ENCODE measurements at places on chromosomes 12 and 14.

DNA sequence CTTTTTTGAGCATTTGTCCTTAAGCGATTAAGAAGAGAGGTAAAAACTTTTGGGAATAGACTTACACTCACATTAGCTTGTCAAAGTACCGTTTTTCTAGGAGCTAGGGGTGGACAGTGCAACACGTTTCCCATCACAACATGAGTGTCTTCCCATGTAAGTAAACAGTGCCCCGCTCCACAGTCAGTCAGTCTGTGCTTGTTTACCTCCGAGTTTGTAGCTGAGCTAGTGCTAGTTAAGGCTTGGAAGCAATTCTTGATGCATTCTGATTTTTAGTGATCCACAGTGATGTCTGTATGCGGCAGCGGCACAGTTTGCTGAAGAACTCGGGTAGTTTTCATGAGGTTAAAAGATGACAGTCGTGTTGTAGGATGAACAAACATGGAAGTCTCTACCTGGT, 941 bp downstream of the ZDHHC17 start:
- no peak for DNase-seq

- DNase-seq: no peak
Measured at GRCh38 chr14:54309615-54310014, 87.2 kb upstream of the CDKN3 start.

- no peak for DNase-seq
Measured at GRCh38 chr12:91009319-91009950, 4.7 kb upstream of the EPYC start.

DNA sequence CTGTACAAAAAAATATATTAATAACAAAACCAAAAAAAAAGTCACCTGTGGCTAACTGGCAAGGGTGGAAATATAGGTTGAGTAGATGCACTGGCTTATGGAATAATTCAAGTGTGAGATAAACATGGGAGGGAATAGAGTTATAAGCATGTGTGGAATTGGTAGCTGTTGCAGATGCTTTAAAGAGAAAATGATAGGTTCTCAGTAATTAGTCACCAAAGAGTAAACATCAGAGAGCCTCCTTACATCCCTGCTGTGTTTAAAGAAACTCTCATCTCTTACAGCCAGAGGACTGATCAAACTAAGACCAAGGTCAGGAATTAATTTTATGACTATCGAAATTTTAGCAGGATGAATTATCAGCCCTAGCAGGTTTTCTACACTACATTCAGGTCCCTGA, 70.5 kb downstream of the EGLN3 start:
- DNase-seq: no peak

GRCh38 chr14:92292673-92293072, 30.3 kb upstream of the SLC24A4 start:
- DNase-seq: no peak

- peak; percentile 45 for DNase-seq
Measured at GRCh38 chr12:113221997-113222729, 899 bp downstream of the TPCN1 start.

DNA sequence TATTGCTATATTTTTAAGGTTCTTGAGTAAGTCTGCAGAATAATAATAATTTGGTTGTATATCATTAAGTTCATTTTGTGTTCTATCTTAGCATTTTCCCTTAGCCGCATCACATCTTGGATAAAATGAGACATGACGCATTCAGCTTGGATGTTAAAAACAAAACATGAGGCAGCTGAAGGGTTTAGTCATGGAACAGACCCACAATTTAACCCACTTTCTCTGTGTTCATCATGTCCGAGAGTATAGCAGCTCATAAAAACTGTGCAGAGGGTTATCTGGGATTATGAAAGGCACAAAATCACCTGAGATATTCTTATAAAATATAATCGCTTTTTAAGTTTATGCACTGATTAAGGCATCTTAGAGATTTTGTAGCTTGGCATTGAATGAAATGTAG, 219.3 kb downstream of the TRHDE start:
- no peak for DNase-seq

DNA sequence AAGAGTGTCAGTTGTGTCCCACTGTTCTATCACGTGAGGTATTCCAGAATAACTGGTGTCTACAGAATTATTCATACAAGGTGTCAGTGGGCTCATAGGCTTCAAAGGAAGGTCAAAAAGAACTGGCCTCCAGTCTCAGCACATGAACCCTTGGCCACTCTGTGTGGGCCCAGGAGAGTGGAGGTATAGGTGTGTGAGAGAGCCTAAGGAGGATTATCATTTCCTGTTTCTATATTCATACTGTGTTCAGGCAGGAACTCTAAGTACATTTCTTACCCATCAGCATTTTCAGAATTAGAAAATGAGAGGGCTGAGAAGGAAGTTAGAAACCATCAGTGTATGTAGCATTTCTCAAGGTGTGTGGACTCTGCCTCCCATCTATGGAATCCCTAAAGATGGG, 87.0 kb downstream of the BTG1 start:
- no peak for DNase-seq

DNA sequence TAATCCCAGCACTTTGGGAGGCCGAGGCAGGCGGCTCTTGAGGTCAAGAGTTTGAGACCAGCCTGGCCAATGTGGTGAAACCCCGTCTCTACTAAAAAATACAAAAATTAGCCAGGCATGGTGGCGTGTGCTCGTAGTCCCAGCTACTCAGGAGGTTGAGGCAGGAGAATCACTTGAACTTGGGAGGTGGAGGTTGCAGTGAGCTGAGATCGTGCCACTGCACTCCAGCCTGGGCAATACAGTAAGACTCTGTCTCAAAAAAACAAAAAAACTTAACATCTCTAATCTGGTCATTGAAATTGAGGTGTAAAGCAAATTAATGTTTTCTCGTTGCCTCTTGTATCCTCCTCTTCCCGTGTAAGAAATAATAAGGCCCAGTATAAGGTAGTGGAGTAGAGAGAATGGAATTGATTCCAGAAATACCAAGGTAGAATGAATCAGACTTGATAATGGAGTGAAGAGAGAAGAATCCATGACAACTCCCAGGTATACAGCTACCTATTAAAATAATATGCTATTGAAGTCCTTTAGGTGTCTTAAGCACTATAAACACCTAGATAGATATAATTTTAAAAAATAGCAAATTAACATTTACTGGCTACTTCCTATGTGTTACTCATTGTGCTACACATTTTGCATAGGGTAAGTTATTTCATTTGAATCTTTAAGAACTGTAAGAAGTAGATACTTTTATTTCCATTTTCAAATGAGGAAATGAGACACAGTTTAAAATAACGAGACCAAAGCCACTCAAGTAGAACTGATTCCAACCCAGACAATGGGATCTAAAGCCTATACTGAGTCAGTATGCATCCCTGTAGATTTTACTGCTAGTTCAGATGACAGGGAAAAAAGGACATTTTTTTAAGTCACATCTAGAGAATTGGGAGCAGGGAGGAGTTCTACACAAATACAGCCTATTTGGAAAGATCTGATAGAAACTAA, 23.2 kb downstream of the RAP1B start:
- no peak for DNase-seq

DNA sequence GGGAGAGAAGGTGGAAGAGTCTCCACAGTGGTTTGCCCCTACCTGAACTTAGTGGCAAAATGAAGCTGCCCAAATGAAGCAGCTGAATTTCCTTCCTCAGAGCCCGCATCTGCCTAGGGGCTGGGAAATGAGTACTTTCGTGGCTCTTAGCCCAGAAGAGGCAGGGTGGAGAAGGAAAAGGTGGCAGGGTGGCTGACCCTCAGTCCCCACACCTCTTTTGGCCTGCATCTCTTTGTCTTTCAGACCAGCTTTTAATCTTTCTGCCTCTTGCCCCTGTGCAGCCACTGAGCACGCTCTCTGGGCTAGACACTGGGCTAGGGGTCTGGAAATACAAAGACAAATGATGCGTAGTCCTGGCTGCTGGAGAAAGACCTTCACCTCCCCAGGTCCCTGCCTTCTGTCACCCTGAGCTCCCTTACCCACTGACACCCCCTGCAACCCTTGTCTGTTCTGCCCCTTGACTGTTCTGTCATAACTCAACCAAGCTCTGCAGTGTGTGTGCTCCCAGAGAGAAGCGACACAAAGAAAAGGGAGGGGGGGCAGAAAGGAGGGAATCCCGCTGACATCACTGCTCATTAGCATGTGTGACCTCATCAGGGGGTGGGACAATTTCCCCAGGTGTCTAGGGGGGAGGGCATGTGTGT, 371 bp upstream of the REM2 start:
- DNase-seq: no peak

DNA sequence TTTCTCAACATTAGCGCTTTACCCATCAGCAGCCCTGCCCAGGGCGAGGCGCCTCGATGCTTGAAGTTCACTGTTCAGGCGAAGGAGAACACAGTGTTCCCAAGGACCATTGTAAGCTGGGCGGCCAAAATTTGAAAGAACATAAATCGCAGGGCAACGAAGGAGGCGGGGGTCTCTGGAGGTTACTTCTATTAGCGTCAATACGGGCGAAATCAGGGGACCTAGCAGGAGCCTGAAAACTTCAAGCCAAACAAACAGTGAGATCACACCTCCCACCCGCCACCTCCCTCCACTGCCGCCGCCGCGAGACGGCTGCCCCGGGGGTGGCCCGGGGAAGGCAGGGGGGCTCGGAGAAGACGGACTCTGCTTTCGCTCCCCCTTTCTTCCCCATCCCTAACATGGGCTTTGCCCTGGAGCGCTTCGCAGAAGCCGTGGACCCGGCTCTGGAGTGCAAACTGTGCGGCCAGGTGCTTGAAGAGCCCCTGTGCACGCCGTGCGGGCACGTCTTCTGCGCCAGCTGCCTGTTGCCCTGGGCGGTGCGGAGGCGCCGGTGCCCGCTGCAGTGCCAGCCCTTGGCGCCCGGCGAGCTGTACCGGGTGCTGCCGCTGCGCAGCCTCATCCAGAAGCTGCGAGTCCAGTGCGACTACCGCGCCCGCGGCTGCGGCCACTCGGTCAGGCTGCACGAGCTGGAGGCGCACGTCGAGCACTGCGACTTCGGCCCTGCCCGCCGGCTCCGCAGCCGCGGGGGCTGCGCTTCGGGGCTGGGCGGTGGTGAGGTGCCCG, at the start of gene PDZRN4:
TSS of gene PDZRN4 (plus strand) at position 263 of the 783 bp plus-strand sequence.
- DNase-seq: no peak

GRCh38 chr14:83473416-83474235, 1940.0 kb upstream of the SEL1L start:
- DNase-seq: no peak

DNA sequence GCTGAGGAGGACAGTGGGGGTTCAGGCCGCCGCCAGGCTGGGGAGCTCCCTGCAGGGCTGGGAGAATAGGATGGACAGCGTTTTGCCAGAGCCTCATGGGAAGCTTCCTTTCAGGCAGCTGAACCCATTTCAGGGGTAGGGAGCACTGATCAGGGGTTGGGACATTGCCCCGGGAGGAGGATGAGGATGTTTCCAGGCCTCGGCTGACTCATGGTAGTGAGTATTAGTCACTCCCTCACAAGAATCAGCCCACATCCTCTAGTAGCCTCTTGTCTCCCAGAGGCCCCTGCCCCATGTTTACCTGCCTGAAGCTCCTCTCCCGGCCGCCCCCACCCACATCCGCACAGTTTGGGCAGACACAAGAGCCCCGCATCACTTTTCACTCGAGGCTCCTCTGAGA, 89.8 kb downstream of the ZFP36L1 start:
- DNase-seq: peak; percentile 38

- no peak for DNase-seq
Measured at GRCh38 chr14:99035712-99036610, 236.0 kb downstream of the BCL11B start.

DNA sequence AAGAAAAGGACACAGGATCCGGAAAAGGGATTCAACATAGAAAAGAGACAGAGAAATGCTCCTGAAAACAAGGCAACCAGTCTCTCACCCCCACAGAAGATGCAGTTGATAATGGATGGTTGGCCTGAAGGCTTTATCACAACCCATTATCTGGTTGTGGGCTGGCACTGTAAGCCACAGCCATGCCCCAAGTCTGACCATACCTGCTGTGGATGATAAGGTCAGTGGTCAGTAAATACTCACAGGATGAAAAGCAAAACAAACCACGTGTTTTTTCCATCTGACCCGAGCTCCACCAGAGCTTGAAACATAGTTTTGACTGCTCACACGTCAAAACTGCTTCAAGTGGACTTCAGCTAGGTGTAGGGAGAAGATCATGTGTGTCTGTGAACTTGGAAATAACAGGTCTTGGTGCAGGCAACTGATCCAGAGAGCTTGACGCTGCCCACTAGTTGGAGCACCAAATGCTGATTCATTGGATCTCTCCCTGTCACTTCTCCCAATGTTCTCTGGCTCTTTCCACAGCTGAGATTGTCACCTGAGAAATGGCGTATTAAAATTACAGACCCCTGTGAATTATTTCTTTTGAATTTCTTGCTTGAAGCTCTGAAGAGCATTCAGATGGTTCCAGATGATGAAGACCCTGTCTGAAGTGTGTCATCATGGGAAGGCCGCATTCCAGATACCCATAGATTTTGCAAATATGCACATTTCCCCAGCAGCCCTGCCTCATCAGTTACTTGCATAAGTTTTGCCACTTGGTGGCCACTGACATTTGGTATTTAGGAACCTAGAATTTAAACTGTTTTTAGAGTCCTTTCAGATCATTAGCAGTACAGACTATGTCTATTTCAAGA, 8.5 kb downstream of the TMEM233 start:
- no peak for DNase-seq

GRCh38 chr12:100953217-100953616, 158.6 kb downstream of the ANO4 start:
- DNase-seq: no peak

GRCh38 chr12:57751432-57751787, 700 bp downstream of the CDK4 start:
- no peak for DNase-seq

DNA sequence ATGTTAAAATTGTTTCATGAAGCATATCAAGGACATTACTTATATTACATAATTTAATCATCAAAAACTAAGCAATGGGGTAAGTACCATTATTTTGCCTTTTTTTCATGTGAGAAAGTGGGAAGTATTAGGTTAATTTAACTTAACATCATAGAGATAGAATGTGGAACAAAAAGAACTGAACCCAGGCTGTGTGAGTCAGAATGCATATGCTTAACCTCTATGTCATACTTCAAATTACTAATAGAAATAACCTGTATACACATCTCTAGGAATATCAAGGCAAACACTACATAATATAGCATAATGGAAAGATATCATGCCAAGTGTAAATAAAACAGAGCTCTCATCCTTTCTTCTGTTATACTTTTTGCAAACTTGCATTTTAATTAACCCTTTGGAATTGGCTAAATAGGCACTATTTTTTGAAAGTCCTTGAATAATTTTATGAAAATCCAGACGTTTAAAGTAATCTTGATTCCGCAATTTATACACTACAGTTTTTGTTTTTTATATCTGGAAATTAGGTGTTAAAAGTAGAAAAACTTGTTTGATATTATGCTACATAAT, 777.7 kb downstream of the SLC6A15 start:
- no peak for DNase-seq

GRCh38 chr12:42568952-42569915, 20.3 kb downstream of the PRICKLE1 start:
- no peak for DNase-seq

GRCh38 chr12:62793256-62794217, 141.4 kb downstream of the PPM1H start:
- peak; percentile 82 for DNase-seq

Data from stimulated activated naive CD8-positive, alpha-beta T cell treated with anti-CD3 and anti-CD28 coated beads, Interleukin-15, Interleukin-2, amounts not matched to agents 100 U/mL and 50 U/mL, for 24 hours (primary cell).